ENCODE measurements at places on chromosomes 1 and 21.

- no peak for DNase-seq
Observed at GRCh38 chr1:232184561-232185530, 445.1 kb downstream of the SIPA1L2 start.

DNA sequence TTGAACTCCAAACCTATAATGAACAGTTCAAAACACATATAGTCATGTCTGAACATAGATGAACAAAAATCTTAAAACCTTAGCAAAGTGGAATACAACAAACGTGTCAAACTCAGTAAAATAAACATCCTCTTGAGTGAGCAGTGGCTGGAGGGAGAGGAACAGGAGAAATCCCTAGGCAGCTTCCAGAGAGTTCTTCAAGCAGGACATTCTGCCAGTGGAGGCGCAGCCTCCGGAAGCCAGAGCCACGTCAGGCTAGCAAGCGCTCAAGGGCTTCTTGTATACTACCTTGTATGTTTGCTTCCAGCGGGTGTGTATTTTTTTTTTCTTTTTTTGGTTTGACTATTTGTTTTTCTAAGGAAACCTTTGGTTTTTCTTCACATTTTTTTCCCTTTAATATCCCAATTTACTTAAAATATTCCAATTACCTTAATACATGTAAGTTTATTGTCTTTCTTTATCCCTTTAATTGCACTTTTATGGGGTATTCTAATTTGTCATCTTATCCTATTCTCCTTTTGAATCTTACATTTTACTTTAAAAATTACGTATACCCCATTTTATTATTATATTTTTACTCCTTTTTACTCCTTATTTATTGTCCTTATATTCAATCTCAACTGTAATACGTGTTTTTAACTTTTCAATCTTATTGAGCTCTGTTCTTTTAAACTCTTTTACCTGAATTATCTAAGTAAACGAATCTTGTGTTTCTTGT lies 42.0 kb downstream of the COLGALT2 start:
- no peak for DNase-seq

DNA sequence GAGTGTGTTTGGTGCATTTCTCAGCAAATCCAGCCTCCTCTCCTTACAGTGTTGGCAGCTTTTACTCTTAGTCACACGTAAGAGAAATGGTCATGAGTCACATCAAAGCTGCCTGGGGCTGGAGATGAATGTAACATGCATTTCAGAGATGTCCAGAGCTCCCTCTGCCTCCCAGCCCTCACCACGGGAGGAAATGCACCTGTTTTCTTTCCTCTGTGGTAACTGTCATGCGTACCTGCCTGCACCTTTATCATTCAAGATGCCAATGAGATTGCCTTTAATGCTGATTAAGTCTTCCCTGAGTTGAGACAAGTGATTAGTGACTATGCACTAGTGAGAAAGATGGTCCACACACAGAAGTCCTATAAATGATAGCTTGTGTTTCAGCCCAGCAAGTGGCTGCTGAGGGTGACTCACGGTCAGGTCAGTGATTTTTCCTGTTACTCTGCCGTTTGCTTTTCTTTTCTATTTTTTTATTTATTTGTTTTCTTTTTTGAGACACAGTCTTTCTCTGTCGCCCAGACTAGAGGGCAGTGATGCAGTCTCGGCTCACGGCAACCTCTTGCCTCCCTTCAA lies 277.3 kb upstream of the FMN2 start:
- DNase-seq, result peak; percentile 93

DNA sequence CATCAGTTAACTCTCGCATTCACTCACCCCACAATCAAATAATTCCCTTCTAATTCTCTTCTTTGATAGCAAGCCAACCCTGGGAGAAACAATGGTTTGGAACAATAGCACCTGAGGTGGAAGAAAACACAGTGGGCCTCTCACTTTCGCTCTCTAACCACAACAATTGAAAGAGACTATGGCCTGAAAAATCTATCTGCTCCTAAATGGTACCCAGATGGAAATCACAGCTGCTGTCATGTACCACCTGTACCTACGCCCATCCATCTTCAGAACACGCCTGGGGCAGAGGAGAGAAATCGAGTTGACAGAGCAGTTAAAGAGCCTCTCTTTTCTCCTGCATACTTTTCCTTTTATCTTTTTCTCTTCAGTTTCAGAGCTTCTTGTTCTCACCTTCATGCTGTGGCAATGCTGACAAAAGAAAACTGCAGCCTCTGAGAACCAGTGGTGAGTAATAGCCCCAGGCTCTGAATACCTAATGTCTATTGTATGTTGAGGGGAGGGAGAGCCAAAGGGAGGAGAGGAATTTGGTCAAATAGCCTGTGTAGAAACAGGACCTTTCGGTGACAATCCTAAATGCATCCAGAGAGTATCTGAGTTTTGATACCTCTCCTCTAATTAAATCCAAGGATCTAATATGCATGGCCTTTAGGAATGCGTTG lies 57.7 kb downstream of the ZC3H11B start:
- peak; percentile 88 for DNase-seq

- no peak for DNase-seq
Observed at GRCh38 chr1:229266274-229266673, 4.6 kb upstream of the RAB4A start.

GRCh38 chr21:25660233-25660632 lies 21.2 kb downstream of the JAM2 start:
- DNase-seq, result no peak

DNA sequence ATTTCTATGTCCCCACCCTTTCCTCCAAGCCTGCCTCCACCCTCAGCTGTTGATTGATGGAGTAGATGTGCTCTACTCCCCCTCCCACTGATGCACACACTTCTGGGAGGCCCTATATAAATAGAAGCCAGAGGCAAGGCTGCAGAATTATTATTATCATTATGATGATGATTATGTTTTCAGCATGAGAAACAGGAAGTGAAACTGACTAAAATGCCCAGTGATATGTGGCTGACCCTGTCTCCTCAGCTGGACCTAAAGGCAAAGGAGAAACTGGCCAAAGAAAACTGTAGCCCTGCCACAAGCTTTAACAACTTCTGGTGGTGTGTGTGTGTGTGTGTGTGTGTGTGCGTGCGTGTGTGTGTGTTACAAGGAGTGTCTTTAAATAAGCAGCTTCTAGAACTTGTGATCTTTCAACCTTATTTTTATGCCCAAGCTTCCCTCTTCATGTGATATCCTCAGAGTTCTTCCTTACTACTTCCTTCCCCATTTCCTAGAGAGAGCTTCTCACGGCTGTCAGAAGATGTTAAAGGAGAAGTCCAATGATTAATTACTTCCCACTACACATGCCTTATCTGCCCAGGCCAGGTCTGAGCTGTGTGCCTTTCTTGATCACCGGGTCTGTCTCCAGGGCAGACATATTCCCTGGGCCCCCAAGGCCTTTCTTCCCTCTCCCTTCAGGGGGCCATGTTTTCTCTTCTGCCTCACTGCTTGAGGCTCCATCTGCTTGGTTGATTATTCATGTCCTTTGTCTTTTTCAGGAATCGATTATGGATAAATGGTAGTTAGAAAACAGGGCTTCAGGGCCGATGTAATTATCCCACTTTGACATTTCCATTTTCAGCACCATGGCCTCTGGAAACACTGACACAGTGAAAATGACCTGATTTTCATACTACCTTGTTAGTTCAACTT lies 11.6 kb upstream of the MAPKAPK2 start:
- peak; percentile 26 for DNase-seq
